ENCODE measurements at places on chromosomes 5 and 9.

DNA sequence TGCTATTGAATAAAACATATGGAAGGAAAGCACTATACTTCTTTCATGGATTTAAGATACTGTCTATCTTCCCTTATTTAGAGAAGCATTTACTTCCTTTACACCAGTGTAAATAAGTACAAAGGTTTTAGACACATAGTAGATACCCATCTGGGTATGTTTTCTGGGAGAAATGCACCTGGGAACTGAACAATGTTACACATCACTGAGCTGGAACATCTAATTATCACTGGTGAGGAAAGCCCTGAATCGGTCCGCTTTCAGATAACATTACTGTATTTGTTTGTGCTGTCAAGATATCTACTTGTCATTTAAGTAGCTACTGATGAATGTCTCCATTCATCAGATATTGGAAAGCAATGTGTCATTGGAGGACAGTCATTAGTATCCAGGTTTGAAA is 964.7 kb upstream of the PTPRD start:
- no peak for DNase-seq

- DNase-seq: no peak
Measured at GRCh38 chr5:54329731-54330709, 19.6 kb upstream of the ARL15 start.

DNA sequence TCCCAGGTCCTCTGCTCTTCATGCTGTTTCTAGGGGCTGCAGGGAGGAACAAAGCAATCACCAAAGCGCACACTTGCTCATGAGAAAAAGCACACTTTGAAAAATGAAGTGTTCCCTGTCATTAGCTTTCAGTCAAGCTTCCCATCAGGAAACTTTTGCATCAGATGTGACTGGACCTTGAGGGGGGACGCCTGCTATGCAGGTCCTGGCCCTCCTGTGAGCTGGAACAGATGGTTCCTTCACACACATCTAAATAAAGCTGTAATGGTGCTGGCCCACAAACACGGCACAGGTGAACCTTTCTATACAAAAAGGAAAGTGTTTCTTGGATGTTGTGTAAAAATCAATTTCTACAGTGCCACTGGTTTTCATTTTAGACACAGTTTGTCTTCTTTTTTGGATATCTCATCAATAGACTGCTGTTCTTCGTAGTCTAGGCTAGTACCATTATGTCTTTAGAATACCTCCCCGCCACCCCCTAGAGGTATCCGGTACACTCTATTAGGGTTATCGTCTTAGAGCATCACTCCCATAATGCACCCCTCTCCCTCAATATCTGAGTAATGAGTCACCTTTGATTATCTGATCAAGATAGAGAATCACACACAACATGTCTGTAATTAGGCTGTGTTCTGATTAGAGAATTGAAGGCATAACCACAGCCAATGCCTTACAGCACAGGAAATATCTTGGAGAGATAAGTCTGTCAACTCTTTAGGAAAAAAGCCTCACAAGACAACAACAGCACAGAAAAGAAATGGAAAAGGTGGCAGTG is 266.3 kb downstream of the TLR4 start:
- DNase-seq: no peak

DNA sequence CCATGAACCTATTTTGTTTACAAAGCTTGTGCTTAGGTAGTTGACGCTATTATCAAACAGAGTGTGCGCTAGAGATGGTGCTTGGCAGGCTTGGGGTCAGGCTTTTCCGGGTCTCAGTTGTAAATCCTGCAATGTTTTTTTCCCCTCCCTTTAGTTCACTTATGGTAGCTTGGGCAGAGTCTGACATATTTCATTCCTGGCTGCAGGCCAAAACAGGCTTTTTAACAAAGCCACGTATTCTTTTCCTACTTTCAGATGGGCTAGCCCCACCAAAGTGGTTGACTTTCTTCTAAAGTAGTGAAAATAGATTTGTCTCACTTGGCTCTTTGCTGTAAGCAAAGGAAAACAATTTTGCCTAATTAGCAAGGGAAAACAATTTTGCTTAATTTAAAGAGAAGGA is 58.0 kb upstream of the FBN2 start:
- peak; percentile 21 for DNase-seq

DNA sequence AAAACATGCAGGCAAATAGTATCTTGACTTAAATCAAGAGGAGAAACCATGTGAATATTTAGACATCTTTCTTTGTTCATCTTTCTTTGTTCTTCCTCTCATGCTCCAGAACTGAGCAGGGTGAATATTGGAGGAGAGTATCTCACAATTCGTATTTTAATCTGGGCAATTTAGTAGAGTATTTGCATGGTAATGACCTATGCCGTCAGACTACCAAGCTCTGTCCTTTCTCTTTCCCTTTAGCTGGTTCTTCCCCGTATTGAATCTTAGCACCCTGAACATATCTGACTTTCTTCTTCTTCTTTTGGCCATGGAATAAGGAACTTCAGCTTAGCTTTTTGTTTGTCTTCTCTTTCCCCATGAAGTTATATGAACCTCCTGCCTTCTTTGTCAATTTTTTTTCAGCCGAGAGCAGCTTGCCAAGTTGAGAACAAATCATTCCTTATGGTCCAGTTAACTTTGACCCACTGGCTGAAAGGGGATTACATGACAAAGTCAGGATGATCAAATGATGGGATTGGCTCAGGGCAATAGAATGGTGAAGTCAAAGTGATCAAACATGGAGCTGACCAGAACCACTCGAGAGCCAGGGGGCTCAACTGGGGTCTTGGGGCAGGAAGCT is 95.8 kb downstream of the DAPK1 start:
- no peak for DNase-seq

GRCh38 chr5:179595916-179596315 is 27.6 kb downstream of the HNRNPH1 start:
- no peak for DNase-seq

GRCh38 chr9:89661956-89662717 is 57.3 kb downstream of the GADD45G start:
- peak; percentile 97 for DNase-seq

DNA sequence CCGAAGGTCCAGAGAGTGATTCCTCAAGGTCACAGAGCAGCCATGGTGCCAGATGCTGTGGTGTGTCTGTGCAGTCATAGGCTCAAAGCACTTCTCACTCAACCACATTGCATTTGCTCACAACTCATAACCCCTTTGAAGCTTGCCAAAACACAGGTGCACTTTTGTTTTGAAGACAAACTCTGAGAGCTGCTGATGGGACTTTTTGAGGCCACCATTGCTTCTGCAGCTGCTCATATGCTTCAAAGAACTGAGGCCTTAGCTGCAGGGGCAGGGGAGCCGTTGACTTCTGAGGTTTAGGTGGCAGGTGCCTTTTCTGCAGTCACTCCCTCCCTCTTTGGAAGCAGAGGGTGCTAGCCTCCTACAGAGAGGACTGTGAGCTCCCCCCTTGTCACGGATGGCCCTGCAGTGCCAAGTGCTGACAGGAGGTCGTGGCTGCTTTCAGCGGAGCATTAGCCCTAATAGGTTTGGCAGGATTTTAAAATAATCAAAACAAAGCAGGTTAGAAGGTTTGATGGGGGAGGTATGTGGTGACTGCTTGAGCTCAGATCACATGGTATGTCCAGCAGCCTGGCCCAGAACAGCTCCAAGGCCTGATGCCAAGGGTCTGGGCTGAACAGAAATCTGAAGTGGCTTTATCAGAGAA is 232.1 kb downstream of the MAN2A1 start:
- no peak for DNase-seq

DNA sequence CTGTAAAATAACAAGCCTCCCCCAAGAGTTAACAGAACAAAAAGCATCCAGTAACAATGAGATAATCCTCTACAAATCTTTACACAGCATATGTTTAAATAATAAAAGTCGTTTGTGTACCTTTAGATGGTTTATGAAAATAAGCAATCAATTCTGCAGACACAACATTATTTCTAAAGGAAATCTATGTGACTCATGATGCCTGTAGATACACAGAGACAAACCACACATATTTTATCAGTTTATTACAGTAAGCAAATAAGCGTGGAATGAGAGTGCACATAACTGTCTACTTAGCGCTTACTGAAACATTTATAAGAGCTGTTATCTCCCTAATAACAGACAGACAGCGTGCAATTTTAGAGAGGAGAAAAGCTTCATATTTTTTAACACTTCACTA is 243.6 kb downstream of the AP3B1 start:
- no peak for DNase-seq

- no peak for DNase-seq
Measured at GRCh38 chr9:5512658-5513452, 2.5 kb downstream of the PDCD1LG2 start.

- DNase-seq: no peak
Measured at GRCh38 chr5:116961021-116961420, 386.4 kb upstream of the SEMA6A start.

- DNase-seq: peak; percentile 23
Measured at GRCh38 chr5:643811-644271, 31.7 kb downstream of the CEP72 start.

- no peak for DNase-seq
Measured at GRCh38 chr5:89418407-89419085, 535.6 kb upstream of the MEF2C start.

- no peak for DNase-seq
Measured at GRCh38 chr5:51002368-51002767, 335.9 kb downstream of the PARP8 start.

GRCh38 chr9:16002816-16003215 is 450.0 kb downstream of the CCDC171 start:
- no peak for DNase-seq

GRCh38 chr5:149826574-149826973 is 96.5 kb downstream of the PPARGC1B start:
- DNase-seq: no peak

GRCh38 chr9:120558454-120558853 is 21.5 kb downstream of the CDK5RAP2 start:
- DNase-seq: no peak

- no peak for DNase-seq
Measured at GRCh38 chr5:56037531-56038010, 42.8 kb upstream of the IL6ST start.

DNA sequence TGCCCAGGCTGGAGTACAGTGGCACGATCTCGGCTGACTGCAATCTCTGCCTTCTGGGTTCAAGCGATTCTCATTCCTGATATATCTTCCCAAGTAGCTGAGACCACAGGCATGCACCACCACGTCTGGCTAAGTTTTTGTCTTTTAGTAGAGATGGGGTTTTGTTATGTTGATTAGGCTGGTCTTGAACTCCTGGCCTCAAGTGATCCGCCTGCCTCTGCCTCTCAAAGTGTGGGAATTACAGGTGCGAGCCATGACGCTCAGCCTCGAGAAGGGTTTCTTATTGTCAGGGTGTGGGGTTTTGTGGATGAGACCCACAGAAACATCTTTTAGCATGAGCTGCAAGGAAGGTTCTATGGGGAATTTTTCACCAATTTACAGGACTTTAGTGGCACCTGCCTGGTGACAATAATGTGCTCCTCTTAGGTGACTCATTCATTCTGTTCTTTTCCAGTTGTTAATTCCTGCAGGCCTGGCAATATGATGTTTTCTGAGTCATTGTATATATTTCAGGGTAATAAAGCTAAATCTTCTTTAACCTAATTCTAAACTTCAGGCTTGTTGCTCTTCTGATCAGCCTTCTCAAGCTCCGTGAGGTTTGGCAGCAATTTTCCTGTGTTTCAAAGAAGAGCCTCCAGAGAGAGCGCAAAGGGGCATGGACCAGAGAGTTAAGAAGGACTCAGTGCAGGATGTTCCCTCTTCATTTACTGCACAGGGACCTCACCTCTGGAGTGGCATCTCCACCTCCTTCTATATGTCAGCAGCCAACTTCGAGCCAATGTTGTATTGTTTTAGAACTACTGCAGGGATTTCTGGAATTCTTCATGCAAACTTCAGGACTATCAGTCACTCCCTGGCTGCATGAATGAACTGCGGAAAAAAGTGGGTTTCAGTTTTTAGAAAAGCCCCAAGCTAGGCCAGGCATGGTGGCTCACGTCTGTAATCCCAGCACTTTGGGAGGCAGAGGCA is 77.8 kb upstream of the ZNF618 start:
- DNase-seq: no peak

- DNase-seq: peak; percentile 51
Measured at GRCh38 chr9:706606-707459, 134.7 kb upstream of the DMRT1 start.

Data from hindlimb muscle (tissue), 1 donor.